ENCODE measurements at places on chromosomes 3 and 15.

DNA sequence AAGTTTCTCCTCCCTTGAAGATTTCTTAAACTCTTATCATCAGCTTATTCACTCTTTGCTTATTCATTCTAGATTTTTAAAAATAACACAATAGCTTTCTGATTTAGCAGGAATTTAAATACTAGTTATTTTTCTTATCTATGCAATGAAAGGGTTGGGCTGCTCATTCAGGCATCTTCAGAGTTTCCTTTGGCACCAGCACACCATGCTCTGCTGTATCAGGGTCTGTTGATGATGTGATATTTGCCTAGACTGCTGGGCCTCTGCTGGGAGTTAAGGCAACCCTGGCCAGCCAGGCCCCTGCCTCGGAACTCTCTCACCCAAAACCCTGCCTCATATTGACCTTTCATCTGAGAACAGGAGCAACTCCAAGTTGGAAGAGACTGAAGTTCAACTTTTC is 35.0 kb downstream of the DRD3 start:
- DNase-seq: no peak

GRCh38 chr3:141656771-141657170 is 81.3 kb upstream of the RNF7 start:
- peak; percentile 83 for DNase-seq

DNA sequence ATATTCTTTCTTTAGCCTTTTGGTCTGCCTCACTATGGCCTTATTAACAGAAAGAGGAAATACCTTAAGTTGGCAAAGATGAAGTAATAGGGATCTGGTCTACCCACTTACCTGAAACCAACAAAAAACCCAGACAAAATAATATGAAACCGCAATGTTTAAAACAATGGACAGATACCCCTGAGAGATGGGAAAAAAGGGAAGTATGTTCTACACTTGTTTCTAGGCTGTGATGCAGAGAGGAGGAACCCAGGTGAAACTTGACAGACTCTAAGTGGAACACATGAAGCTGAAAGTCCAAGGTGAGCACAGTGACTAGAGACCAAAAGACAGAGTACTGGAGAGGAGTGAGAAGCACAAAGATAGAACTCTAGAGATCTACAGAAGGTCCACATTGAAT is 78.4 kb downstream of the NR2E3 start:
- no peak for DNase-seq

DNA sequence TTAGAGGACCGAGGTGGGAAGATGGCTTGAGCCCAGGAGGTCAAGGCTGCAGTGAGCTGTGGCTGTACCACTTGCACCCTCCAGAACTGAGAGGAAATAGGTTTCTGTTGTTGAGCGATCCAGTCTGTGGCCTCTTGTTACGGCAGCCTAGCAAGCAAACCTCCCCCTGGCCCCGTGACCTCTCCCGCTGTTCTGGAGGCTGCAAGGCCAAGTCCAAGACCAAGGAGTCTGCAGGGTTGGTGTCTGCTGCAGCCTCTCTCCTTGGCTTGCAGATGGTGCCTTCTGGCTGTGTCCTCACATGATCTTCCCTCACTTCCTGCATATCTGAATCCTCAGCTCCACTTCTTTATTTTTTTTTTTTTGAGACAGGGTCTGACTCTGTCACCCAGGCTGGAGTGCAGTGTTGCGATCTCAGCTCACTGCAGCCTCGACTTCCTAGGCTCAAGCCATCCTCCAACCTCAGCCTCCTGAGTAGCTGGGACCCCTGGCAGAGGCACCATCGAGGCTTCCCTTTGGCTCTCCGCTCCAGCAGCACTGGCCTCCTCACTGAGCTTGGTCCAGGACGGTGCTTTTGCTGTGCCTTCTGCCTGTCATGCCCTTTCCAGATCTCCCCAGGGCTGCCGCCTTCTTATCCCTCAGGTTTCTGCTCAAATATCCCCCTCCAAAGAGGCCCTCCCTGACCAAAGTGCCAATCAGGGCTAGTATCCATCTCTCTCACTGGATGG is 18.0 kb upstream of the PLXND1 start:
- DNase-seq: no peak

DNA sequence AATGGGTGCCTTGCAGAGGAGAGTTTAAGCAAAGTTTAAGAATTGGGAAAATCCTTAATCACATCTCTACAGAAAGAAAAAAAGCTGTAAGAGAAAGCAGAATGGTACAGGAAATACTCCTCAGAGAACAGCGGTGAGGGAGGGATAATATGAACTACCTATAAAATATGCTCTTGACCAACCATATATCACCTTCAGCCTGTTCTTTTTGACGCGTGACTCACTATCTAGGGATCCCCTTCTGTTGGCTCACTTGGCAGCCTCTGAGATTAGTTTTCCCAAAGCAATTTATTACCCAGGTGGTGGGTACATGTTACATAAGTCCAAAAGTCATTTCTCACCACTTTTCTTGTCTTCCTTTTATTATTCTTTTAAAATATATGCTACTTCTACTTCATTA is 97.7 kb downstream of the CNTN6 start:
- DNase-seq: no peak
